AG04450 (cell line): ENCODE measurements at places on chromosomes 11 and 22.

- DNase-seq, result no peak
These were observed 4.4 kb upstream of the MEN1 start for GRCh38 chr11:64814712-64815187.

GRCh38 chr11:86507249-86507845 lies 132.7 kb downstream of the CCDC81 start:
- DNase-seq, result no peak

DNA sequence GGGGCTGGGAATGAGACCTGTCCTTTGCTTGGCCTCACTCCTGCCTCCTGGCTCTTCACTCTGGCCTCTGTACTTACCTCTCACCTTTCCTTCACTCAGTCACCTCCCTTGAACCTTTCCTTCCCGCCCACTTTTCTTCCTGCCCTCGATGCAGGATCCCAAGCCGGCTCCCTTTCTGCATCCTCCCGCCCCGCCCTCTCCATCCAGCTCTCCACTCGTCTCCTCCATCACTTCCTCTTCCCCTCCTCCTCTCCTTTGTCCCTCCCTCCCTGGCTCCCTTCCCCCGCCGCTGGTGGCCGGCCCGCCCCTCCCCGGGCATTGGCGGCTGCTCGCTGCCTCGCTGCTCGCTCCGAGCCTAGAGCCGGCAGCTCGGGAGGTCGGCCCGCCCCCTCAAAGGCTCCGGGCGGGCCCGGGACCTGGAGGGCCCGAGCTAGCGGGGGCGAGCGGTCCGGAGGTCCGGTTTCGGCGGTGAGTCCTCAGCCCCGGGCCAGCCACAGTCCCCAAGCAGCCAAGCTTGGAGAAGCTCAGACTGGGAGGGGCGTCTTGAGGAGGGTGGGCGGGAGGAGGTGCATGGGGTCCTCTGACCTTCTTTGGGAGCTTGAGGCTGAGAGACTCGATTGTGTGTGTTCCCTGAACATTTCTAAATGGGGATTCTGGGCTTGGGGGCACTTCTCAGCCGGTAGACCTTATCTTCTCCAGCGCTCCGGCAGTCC lies 13.8 kb downstream of the PHLDB1 start:
- DNase-seq, result no peak

GRCh38 chr22:36907253-36908195 lies 5.9 kb upstream of the CSF2RB start:
- DNase-seq, result no peak

GRCh38 chr22:38218661-38219622 lies 17.1 kb downstream of the MAFF start:
- peak; percentile 91 for DNase-seq

DNA sequence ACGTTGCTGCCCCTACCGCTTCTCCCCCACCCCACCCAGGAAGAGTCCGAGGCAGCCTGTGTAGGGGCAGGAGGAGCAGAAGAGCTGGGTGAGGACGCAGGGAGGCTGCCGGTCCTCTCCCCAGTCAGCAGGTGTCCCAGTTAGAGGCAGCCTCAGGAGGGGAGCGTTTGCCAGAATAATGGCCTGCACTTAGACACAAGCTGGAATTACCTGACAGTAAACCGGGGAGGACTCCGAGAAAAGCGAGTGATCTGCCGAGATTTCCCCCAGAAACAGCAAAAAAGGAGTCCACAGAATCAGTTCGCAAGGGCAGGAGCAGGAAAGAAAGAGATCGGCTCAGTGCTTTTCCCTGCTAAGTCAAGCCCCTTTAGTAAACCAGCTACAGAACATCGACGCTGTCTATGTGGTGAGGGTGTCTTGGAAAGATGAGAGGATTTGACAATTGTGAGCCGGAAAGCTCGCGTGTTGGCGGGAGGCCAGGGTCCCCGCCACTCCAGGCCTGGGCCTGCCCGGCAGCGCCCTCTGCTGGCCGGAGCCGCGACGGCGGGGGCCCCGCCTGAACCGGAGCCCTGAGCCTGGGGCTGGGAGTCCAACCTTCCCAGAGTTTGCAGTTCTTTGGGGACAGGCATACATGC lies 17.7 kb upstream of the THRSP start:
- DNase-seq, result no peak
